ENCODE measurements at places on chromosomes 7 and 10.

- no peak for DNase-seq
Measured at GRCh38 chr7:37534893-37535610, 86.4 kb upstream of the ELMO1 start.

- no peak for DNase-seq
Measured at GRCh38 chr10:70197235-70197945, 27.1 kb upstream of the SAR1A start.

GRCh38 chr10:101840102-101840684 lies 3.4 kb downstream of the KCNIP2 start:
- DNase-seq = no peak

DNA sequence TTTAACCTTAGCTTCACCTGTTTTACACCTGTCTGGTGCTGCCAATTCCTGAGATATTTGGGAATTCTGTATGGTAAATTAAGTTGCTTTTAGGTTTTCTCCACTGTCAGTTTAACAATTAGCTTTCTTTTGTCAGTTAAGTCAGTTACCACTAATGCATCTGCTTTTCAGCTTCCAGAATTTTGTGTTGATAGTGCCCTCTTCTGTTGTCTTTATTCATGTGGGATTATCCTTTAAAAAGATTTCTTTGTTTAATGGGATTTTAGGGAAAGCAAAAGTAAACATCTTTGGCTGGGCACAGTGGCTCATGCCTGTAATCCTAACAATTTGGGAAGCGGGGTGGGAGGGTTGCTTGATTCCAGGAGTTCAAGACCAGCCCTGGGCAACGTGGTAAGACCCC lies 8.1 kb downstream of the TFAM start:
- no peak for DNase-seq

GRCh38 chr10:71729161-71729636 lies 9.6 kb upstream of the C10orf105 start:
- no peak for DNase-seq

- DNase-seq = no peak
Measured at GRCh38 chr10:126921974-126922525, 16.8 kb downstream of the DOCK1 start.

GRCh38 chr7:77269360-77270093 lies 69.9 kb upstream of the FGL2 start:
- no peak for DNase-seq

GRCh38 chr7:101169110-101169837 lies 3.9 kb upstream of the VGF start:
- no peak for DNase-seq

GRCh38 chr7:732556-732955 lies 5.5 kb upstream of the PRKAR1B start:
- no peak for DNase-seq

Measured in effector CD8-positive, alpha-beta T cell (primary cell).